ENCODE measurements at places on chromosomes 12 and 14.

DNA sequence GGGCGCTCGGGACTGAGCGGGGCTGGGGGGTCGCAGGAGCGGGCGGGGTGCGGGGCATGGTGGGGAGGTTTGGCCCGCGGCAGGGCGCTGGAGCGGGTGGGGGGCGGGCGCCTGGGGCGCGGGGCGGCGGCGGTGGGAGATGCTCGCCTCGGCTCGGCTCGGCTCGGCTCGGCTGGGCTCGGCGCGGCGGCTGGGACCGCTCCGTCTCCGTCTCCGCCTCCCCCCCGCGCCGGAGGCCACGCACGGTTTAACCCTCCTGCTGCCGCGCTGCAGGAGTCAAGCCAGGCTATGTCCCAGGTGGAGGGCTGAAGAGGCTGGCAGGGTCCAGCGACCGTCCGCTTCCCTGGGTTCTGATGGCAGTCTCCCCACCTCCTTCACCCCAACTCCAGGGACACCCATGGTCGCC is at the start of gene PIANP:
Gene PIANP (minus strand): TSS at position 170 of the 406 bp plus-strand sequence. CDS start 2,754 bp downstream, outside the sequence.
- DNase-seq, result no peak

DNA sequence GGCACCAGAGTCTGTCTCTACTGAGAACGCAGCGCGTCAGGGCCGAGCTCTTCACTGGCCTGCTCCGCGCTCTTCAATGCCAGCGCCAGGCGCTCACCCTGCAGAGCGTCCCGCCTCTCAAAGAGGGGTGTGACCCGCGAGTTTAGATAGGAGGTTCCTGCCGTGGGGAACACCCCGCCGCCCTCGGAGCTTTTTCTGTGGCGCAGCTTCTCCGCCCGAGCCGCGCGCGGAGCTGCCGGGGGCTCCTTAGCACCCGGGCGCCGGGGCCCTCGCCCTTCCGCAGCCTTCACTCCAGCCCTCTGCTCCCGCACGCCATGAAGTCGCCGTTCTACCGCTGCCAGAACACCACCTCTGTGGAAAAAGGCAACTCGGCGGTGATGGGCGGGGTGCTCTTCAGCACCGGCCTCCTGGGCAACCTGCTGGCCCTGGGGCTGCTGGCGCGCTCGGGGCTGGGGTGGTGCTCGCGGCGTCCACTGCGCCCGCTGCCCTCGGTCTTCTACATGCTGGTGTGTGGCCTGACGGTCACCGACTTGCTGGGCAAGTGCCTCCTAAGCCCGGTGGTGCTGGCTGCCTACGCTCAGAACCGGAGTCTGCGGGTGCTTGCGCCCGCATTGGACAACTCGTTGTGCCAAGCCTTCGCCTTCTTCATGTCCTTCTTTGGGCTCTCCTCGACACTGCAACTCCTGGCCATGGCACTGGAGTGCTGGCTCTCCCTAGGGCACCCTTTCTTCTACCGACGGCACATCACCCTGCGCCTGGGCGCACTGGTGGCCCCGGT is at the start of gene PTGDR:
Gene PTGDR (plus strand): TSS at position 198 of the 778 bp plus-strand sequence. CDS start 117 bp downstream, at position 315.
- DNase-seq, result no peak

- DNase-seq, result no peak
These were observed 15.7 kb downstream of the ASPG start for GRCh38 chr14:104101086-104101621.

DNA sequence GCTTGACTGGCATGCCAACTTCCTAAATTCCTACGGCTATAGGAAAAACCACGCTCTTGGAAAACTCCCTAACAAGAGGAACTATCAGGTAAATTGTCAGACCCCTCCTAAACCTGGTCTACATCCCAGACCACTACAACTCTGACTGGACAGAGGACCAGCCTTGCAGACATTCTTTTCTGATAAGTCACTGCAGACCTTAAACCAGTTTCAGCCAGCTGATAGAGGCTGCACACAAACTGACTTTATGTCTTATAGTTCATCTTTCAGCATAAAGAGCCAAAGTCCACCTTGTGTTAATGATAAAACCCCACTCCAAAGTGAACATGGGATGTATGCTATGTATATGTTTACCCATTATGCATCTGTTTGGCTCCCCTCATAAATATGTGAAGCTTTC is 166.6 kb downstream of the KTN1 start:
- DNase-seq, result no peak

DNA sequence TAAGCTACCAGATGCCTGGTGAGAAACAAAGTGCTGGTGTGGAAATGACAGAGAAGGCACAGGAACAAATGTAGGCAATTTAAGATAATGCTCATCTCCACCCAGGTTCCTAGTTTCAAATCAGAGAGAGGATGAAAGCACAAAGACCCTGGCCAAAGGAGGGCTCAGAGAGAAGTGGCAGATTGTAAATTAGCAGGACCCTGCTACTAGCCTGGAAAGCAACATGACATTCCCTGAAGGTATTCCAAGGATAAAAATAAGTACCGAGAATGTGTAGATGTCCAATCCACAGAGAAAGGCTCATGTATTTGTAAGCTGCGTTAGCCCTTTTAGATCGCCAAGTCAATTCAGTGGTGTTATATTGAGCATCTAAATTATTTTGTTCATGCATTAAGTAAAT is 324.0 kb downstream of the TMEM117 start:
- DNase-seq, result no peak

GRCh38 chr14:73287071-73287470 is 49.8 kb downstream of the PAPLN start:
- no peak for DNase-seq

DNA sequence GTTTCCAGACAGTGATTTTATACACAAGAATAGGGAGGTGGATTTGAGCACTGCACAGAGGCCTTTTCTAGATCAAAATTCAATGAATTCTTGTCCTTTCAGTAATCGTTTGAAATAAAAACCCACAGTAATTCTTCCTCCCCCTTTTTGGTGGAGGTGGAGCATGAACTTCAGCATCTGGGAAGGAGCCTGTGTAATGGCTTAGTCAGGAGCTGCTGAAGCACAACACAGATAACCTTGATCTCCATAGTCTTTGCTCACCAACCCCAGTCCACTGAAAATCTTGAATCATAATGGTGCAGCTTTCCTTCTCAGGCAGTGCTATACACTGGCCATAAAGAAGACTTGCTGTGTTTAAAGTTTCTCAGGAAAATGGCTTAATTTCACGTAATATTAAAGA is 6.4 kb upstream of the TBPL2 start:
- no peak for DNase-seq

All from NCI-H2029 treated with DMSO at 0.1 percent for 48 hours (cell line).